ENCODE measurements at places on chromosomes 16 and 17.

GRCh38 chr16:22189473-22190080, 16.5 kb upstream of the EEF2K start:
- DNase-seq = no peak

GRCh38 chr16:4604401-4604800, 10.3 kb downstream of the UBALD1 start:
- DNase-seq = no peak

DNA sequence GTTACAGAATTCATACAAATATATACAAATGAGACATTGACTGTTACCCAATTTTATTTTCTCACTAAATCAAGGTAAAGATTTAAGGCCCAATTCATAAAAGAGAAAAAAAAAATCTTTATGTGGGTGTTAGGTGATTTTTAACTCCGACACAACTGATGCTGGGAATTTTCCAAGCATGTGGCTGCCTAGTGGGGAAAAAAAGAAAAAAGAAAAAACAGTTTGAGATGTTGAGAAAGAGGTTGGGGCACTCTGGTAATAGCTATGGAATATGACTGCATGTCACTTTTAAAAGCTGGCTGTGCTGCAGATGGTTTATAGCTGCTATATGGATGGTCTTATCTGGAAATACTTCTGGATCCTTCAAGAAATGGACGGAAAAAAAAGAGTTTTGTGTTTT, 739.9 kb upstream of the SOX9 start:
- no peak for DNase-seq

GRCh38 chr17:14557480-14557879, 256.6 kb downstream of the HS3ST3B1 start:
- no peak for DNase-seq

- DNase-seq = no peak
Measured at GRCh38 chr17:27209316-27209715, 84.6 kb upstream of the WSB1 start.

DNA sequence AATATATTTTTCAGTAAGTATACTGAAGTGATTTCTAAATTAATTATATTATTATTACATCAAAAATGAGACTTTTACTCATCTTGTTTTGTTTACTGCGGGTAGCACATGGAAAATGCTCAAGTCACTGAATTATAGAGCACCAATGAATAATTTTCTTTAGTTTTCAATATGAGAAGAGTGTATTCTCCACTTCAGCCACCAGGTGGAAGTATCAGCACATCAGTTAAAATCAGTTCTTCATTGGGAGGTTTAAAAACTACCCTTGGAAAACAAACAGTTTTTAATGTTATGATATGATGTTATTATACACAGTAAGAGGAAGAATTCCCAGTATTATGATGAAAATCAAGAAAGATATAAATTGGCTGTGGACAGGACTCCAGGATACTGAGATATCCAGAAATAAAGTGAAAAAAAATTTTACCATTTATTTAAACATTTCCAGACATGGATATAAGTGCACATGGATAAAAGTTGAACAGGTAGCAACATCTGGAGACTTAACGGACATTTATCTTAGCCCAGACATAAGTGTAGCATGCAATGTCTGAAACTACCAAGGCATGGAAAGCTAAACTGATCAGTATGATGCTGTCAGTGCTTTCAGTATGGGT, 467.3 kb downstream of the KCNJ2 start:
- DNase-seq = no peak

GRCh38 chr17:70987867-70988340, 818.6 kb downstream of the KCNJ2 start:
- no peak for DNase-seq

DNA sequence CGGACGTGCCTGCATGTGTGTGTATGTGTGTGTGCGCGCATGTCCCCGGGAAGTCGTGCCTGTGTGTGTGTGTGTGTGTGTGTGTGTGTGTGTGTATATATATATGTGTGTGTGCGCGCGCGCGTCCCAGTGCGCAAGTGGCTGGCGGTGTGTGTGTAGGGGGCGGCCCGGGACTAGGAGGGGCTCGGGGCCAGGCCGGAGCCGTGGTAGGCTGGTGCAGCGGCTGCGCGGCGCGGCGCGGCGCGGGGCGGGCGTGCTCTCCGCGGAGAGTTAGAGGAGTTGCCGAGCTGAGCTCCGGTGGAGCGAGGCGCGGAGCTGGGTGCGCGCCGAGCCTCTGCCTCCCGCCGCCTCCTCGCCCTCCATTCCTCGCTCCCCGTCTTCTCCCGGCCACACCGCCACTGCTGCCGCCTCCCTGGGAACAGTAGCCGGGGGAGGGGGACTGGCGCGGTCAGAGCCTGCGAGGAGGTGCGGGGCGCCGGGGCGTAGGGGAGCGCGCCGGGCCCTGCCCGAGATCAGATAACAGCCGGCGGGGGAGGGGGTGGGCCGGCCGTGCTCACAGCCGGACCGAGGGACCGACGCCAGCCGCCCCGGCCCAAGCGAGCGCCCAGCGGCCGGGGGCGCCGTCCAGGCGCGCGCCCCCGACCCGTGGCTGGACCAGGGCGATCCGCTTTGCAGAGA, at the start of gene KCNJ12:
Gene KCNJ12 (plus strand): TSS at position 277 of the 678 bp plus-strand sequence. CDS start 38,986 bp downstream, outside the sequence.
- no peak for DNase-seq

DNA sequence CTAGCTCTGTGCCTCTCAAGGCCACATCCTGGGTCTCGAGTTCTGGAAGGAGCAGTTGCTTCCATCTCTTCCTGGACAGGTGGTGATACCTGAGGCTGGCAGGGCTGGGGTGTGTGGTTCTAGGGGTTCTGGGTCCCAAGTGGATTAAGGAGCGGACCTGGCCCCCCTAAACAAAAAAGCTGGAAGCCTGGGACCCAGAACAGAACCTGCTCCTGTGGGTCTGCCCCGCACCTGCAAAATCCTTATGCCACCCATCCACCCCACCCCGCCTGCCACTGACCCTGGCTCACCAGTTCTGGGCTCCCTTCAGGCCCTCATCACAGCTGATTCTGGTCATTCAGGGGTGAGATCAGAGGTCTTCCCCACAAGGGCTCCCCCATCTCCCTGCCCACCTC, 44.8 kb downstream of the ADCY7 start:
- DNase-seq = no peak

DNA sequence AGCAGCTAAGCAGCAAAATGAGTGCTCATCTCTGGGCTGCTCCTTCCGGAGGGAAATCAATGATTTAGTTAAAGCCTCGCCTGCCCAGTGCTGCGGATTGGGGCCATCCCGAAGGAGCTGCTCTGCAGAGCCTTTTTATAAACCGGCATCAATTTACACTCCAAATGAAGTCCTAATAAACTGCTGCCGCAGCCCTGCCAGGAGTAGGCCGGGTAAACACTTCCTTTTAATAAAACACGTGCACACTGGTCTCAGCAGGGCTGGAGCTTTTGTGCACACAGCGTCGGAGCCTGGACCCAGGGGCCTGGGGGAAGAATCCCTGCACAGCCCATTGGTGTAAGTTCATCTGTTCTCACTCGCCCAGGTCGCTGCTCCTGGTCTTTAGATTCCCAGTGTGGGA, 79.6 kb upstream of the HS3ST2 start:
- DNase-seq = no peak

DNA sequence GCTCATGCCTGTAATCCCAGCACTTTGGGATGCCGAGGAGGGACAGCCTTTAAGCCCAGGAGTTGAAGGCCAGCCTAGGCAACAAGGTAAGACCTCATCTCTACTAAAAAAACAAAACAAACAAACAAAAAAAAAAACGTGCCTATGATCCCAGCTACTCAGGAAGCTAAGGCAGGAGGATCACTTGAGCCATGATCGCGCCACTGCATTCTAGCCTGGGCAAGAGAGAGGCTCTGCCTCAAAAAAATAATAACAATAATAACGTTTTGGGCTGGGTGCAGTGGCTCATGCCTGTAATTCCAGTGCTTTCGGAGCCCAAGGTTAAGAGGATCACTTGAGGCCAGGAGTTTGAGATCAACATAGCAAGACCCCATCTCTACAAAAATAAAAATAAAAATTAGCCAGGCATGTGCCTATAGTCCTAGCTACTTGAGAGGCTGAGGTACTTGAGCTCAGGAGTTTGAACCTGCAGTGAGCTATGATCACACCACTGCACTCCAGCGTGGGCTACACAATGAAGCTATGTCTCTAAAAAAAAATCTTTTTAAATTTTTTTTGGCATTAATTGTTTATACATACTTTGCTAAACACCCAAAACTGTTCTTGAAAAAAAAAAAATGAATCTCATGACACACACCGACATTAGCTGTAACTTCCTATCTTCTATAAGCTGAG, 3.3 kb downstream of the PHLPP2 start:
- no peak for DNase-seq

- DNase-seq = no peak
Measured at GRCh38 chr16:17273142-17273561, 197.6 kb downstream of the XYLT1 start.

GRCh38 chr17:31688701-31689100, 170.3 kb downstream of the COPRS start:
- peak; percentile 57 for DNase-seq

GRCh38 chr16:3095869-3096268, 3.2 kb downstream of the ZSCAN10 start:
- peak; percentile 15 for DNase-seq

DNA sequence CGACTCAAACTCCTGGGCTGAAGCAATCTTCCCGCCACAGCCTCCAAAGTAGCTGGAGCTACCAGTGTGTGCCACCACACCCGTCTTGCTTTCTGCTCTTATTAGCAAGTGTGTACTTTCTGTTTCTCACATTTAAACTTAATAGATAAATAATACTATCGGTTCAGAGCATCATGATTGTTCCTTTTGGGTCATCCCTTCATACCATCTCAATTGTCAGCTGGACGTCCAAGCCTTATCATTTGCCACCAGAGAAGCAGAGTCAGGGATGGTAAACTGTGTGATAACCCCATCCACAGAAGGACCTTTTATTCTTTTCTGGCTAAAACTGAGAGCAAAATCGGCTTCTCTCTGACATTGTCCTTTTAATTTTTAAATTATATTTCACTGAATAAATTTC, 279.8 kb upstream of the GOT2 start:
- DNase-seq = no peak

DNA sequence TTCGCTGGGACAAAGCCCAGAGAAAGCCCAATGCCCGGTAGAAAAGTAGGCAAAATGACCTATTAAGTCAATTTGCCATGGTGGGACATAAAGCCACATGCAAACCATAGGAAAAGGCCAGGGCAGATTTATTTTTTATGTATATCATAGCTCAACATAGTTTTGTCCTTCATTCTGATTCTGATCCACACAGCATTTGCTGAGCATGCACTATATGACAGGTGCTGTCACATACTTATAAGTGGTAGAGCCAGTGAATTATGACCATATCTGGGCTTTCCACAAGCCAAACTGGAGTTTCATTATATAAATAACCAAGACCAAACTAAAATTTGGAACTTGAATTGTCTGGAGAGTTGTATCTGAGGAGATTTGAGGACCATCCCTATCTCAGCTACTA, 74.3 kb downstream of the CA10 start:
- no peak for DNase-seq

DNA sequence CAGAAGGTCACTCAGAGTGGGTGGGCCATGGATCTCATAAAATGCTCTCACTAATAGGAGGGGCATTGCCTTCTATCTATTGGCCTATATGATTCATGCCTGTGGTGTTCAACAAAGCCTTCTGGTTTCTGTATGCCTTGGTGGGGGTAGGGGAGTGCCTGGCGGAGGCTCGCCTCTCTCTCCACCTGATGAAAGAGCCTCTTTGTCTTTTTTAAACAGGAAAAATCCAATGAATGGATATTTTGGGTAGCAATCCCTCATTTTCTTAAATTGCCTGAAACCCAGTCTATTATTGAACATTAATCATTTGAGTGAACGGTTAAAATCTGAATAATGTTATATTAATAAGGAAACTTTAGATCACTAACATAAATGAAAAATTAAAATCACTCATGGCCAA, 90.6 kb downstream of the TOX3 start:
- DNase-seq = no peak

GRCh38 chr17:3904501-3904900, 11.6 kb upstream of the CAMKK1 start:
- no peak for DNase-seq

- peak; percentile 38 for DNase-seq
Measured at GRCh38 chr17:35947156-35947585, 3.7 kb upstream of the LYZL6 start.

GRCh38 chr17:20925954-20926353, 116.9 kb downstream of the USP22 start:
- DNase-seq = no peak
